Stromal cell of bone marrow (primary cell): ENCODE measurements at places on chromosomes 13 and 19.

DNA sequence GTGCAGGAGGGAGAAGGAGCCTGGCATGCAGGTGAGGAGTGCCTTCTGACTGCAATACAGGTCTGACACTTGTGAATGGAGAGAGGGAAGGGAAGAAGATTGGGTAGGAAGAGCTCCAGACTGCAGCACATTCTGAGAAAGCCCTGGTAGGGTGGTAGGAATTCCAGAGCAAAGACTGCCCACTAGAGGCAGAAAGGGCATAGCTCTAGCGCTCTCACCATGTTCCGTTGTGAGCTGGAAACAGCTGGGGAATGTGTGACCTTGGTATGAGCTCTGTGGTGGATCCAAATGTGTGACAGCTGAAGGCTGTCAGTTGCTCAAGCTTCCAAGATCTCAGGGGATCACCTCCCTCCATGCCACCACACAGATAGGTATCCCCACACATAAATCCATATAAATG lies 2.9 kb upstream of the MTUS2 start:
- DNase-seq: no peak

DNA sequence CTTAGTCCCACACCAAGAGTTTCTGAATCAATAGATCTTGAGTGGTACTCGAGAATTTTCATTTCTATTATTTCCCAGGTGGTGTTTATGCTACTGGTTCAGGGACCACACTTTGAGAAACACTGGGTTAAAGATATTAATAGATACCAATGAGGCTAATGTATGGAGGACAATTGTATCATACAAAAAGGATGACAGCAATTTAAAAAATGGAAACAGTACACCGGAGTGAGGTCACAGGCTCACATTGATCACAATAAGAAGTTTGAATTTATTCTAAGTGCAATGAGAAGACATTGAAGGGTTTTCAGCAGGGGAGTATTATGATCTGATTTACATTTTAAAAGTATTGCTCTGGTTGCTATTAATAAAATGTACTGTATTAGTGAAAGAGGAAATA lies 488.3 kb downstream of the PCDH17 start:
- no peak for DNase-seq

GRCh38 chr19:2312820-2313501 lies 5.0 kb upstream of the LINGO3 start:
- no peak for DNase-seq

GRCh38 chr13:19068691-19069090 lies 112.9 kb downstream of the TUBA3C start:
- no peak for DNase-seq

DNA sequence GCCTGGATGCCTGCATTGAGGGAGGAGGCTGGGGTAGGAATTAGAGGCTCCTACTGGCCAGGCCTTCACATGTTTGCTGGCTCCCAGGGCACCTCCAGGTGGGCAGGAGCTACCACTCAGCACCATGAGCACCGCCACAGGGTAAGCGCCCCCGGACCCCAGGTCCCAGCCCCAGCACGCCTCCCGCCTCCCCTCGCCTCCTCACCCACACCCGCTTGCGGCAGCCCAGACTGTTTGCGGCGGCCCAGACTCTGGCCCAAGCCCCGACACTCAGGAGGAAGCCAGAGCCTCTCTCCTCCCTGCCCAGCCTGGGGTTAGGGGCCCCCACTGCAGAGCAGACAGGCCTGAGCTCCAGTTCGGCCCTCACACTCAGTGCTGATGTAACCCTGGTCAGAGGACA lies 652 bp downstream of the EPS8L1 start:
- no peak for DNase-seq

- DNase-seq: no peak
Measured at GRCh38 chr13:91078093-91078679, 269.3 kb upstream of the MIR17HG start.

GRCh38 chr13:38819053-38819452 lies 132.2 kb downstream of the FREM2 start:
- no peak for DNase-seq

- no peak for DNase-seq
Measured at GRCh38 chr13:33235078-33235477, 50.5 kb downstream of the STARD13 start.

GRCh38 chr19:13018035-13018914 lies 23.0 kb downstream of the NFIX start:
- DNase-seq: no peak

DNA sequence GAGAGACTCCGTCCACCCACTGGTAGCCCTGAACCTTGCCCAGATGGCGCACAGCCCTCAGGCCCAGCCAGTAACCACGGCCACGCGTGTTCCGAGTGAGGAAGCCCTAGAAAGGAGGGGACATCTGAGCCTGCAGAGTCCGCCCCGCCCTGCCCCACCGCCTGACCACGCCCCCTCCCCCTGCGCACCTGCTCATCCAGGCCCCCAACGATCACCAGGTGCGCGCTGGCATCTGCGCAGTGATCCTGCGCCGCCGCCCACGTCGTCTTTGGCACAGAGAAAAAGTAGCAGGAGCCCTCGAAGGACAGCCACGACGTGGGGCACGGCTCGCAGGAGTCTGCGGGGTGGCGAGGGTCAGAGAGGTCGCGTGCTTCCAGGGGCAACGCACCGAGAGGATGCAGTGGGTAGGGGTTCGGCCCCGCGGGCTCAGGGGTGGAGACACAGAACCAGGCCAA lies 2.1 kb downstream of the CLEC4G start:
- DNase-seq: no peak
